ENCODE measurements at places on chromosomes 3 and 15.

DNA sequence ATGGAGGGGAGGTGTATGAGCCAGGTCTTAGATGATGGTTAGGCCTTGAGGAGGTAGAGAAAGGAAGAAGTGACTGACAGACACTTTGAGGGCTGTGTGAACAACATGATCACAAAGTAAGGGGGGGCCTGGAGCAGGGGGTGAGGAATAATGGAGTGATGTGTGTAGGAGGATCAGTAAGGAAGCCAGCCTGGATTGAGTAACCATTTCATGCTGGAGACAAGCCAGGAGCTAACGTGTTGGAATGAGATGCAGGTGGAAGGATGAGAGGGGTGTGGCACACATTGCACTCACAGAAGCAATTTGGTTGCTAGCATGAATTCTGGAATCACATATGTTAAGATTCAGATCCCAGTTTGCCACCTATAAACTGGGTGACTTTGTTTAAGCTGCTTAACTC is 65.5 kb downstream of the BBX start:
- no peak overlapping the region for H3K4me3 ChIP-seq
- H3K27me3 ChIP-seq = no peaks in the 10 kb centered on the region
- H3K27ac ChIP-seq = no peak overlapping the region
- no peaks in the 10 kb centered on the region for H3K4me1 ChIP-seq

DNA sequence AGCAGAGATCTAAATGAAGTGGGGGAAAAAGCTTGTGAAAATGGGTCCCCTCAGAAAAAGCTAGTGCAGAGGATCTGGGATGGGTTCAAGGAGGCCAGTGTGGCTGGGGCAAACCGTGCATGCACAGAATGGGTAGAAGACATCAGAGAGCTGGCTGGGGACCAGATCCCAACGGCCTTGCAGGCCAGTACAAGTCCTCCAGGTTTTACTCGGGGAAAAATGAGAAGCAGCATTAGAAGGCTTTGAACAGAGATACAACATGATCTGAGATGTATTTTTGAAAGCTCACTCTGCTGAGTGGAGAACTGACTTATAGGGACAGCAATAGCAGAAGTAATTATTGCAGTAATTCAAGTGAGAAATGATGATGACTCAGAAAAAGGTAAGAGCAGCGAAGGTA is 114.5 kb downstream of the HERC1 start:
- H3K36me3 ChIP-seq = peaks cover 29% of the 10 kb centered on the region
- H3K4me1 ChIP-seq = no peaks in the 10 kb centered on the region
- DNase-seq = no peak
- H3K27ac ChIP-seq = no peak overlapping the region
- H3K27me3 ChIP-seq = no peaks in the 10 kb centered on the region

DNA sequence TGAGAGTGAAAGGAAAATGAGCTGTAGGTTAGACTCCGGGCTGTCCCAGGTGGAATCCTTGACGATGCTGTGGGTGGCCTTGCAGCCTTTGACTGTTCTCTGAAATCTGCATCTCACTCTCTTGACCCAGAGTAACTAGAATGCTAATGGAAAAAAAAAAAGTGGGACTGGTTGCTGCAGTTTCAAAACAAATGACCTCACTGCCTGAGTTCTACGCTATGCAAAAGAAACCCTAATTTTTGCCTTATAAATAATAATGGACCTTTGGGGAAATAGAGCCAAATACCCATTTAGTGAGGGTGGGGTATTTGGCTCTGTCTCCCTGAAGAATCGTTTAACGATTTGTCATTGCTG is 309.7 kb upstream of the C2CD4B start:
- H3K4me1 ChIP-seq = peaks cover 12% of the 10 kb centered on the region
- H3K27ac ChIP-seq = no peak overlapping the region
- H3K36me3 ChIP-seq = peaks cover 11% of the 10 kb centered on the region

- peak within 1 kb of the TSS; percentile 88 for H3K27ac ChIP-seq
- H3K27me3 ChIP-seq = peaks cover 5% of the 10 kb centered on the region
- peak within 1 kb of the TSS; percentile 93 for H3K4me3 ChIP-seq
- peak; percentile 99 for DNase-seq
- peaks cover 35% of the 10 kb centered on the region for H3K36me3 ChIP-seq
These were observed at the start of gene APEH for GRCh38 chr3:49673715-49674496. Gene APEH, plus strand, starts transcription at chr3:49674351. Its CDS starts 51 bp downstream, at chr3:49674402.

DNA sequence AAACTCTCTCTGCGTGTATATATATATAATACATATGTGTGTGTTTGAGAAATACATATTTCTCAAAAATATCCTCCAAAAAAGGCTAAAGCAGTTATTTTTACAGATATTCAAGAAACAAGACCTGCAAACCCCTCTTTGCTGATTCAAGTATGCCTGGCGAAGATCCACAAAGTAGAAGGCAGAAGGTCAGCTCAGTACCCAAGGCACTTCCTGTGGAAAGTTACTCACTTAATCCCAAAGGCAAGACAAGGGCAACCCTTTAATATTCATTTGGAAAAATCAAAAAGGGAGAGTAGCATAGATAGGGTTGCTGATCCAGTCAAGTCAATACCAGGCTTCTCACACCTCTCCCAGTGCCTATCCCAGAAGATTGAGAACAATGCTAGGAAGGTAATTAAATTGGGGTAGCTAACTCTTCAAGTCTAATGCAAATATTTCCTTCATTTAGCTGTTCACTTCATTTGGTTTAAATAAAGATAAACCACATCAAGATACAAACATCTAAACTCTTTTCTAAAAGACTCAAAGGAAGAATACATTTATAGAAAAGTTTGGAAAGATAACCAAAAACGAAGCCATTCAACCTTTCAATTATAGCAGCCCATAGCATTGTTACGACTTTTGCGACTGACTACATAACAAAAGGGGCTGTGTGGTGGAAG is 7.2 kb downstream of the COX17 start:
- H3K36me3 ChIP-seq = peaks cover 14% of the 10 kb centered on the region
- no peak overlapping the region for H3K4me3 ChIP-seq
- H3K4me1 ChIP-seq = no peaks in the 10 kb centered on the region
- no peaks in the 10 kb centered on the region for H3K27me3 ChIP-seq

- peaks cover 4% of the 10 kb centered on the region for H3K4me1 ChIP-seq
- H3K27ac ChIP-seq = no peak overlapping the region
- no peaks in the 10 kb centered on the region for H3K36me3 ChIP-seq
- no peaks in the 10 kb centered on the region for H3K27me3 ChIP-seq
- DNase-seq = peak; percentile 58
These were observed 38.5 kb downstream of the B3GNT5 start for GRCh38 chr3:183291497-183292031.

DNA sequence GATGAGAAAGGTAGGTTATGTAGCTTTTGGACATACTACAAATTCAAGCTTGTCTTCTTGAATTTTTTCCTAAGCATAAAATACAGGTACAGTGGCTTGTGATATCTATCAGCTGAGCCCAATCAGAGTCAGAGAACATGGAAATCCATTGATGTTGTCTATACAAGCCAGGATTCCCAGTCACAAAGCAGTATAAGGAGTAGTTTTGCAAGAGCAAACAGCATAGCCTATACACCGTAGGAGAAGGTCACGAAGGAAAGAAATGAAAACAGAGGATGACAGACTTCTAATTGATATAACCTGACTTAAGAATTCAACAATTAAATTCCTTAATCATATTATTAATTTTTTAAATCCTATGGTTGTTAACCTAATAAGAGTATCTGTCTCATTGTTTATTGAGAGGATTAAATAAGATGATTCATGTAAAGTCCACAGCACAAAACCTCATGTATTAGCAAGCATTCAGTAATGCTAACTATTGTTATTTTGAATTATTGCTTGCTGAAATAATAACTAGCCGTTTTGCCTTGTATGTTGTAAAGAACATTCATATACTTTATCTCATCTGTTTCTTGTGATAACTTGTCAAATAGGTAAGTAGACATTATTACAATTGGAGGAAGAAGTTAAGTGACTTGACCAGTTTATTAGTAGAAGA is 276.6 kb upstream of the ZPLD1 start:
- no peaks in the 10 kb centered on the region for H3K36me3 ChIP-seq
- DNase-seq = peak; percentile 20
- peaks cover 1% of the 10 kb centered on the region for H3K4me1 ChIP-seq
- no peaks in the 10 kb centered on the region for H3K27me3 ChIP-seq

GRCh38 chr15:74253211-74253921 is 17.2 kb downstream of the CCDC33 start:
- DNase-seq = no peak
- H3K4me3 ChIP-seq = no peak overlapping the region
- peaks cover 6% of the 10 kb centered on the region for H3K4me1 ChIP-seq
- peaks cover 45% of the 10 kb centered on the region for H3K27me3 ChIP-seq

- no peaks in the 10 kb centered on the region for H3K4me1 ChIP-seq
- no peaks in the 10 kb centered on the region for H3K27me3 ChIP-seq
- DNase-seq = no peak
- H3K4me3 ChIP-seq = no peak overlapping the region
- H3K27ac ChIP-seq = no peak overlapping the region
These were observed 43.9 kb upstream of the CLRN1 start for GRCh38 chr3:151016478-151016795.

GRCh38 chr15:44101286-44101685 is 93.8 kb downstream of the FRMD5 start:
- H3K27me3 ChIP-seq = no peaks in the 10 kb centered on the region
- no peaks in the 10 kb centered on the region for H3K36me3 ChIP-seq
- peaks cover 1% of the 10 kb centered on the region for H3K4me1 ChIP-seq
- peak overlapping the region; percentile 54 for H3K27ac ChIP-seq

DNA sequence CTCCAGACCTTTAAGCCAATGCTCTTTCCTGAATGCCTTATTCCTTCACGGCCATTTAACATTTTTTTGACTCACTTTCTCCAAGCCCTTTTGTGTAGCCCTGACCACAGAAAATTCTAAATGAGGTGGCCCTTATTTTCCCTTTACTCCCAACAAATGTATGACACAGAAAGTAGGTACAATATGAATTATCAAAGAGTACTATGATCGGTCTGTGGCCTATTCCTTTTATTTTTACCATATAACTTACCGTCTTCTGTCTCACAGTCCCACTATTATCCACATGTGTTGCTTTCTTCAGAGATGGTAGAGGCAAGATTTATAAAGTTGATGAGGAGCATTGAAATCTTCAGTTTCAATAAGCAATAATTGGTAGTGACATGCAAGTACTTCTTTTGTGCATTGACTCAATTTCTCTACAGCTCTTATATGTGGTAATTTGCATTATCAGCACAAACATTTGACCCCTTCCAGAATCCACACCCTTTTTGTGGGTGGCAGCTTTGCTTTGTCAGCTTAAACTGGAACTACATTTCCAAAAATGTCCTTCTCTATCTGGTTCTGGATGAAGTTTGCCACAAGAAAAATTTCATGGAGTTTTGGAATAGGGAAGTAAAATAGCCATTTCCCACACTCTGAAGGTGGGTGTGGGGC is 143.8 kb upstream of the GADL1 start:
- H3K27ac ChIP-seq = no peak overlapping the region
- DNase-seq = no peak
- H3K36me3 ChIP-seq = no peaks in the 10 kb centered on the region

GRCh38 chr3:124221422-124221821 is 229.5 kb upstream of the ROPN1 start:
- no peaks in the 10 kb centered on the region for H3K36me3 ChIP-seq
- H3K4me3 ChIP-seq = no peak overlapping the region
- DNase-seq = no peak
- no peaks in the 10 kb centered on the region for H3K4me1 ChIP-seq

GRCh38 chr3:156339491-156339890 is 215.4 kb downstream of the SSR3 start:
- no peak overlapping the region for H3K27ac ChIP-seq
- H3K27me3 ChIP-seq = no peaks in the 10 kb centered on the region
- DNase-seq = no peak
- no peaks in the 10 kb centered on the region for H3K36me3 ChIP-seq

- H3K4me3 ChIP-seq = no peak overlapping the region
- DNase-seq = no peak
- H3K4me1 ChIP-seq = no peaks in the 10 kb centered on the region
- H3K27ac ChIP-seq = no peak overlapping the region
- H3K27me3 ChIP-seq = no peaks in the 10 kb centered on the region
- H3K36me3 ChIP-seq = peaks cover 10% of the 10 kb centered on the region
These were observed 58.7 kb downstream of the GOLIM4 start for GRCh38 chr3:168037020-168037419.

- DNase-seq = peak; percentile 100
- no peaks in the 10 kb centered on the region for H3K36me3 ChIP-seq
- H3K27me3 ChIP-seq = no peaks in the 10 kb centered on the region
These were observed 57.5 kb upstream of the LMCD1 start for GRCh38 chr3:8443829-8444791.

GRCh38 chr3:132756108-132756650 is 34.0 kb upstream of the NPHP3 start:
- no peak for DNase-seq
- H3K4me3 ChIP-seq = no peak overlapping the region
- no peaks in the 10 kb centered on the region for H3K36me3 ChIP-seq
- no peak overlapping the region for H3K27ac ChIP-seq
- no peaks in the 10 kb centered on the region for H3K27me3 ChIP-seq

DNA sequence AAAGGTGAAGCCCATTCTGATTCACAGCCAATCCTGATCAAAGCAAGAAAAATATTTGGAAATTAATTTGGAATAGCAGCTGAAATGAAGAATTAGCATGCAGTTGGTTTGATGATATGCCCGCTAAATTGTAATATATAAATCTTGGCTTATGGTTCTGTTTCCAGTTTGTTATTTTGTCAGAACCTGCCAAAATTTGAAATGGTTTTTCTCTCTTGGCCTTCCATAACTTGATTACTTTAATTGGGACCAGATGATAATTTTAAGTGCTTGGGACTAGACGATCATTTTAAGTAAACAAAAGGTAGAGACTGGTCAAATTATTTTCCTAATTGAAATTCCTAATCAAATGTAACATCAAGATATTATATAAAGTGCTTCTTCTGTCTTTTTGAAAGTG is 842.4 kb downstream of the TBL1XR1 start:
- H3K27ac ChIP-seq = no peak overlapping the region
- no peaks in the 10 kb centered on the region for H3K27me3 ChIP-seq
- DNase-seq = no peak
- H3K4me1 ChIP-seq = no peaks in the 10 kb centered on the region
- H3K36me3 ChIP-seq = no peaks in the 10 kb centered on the region

DNA sequence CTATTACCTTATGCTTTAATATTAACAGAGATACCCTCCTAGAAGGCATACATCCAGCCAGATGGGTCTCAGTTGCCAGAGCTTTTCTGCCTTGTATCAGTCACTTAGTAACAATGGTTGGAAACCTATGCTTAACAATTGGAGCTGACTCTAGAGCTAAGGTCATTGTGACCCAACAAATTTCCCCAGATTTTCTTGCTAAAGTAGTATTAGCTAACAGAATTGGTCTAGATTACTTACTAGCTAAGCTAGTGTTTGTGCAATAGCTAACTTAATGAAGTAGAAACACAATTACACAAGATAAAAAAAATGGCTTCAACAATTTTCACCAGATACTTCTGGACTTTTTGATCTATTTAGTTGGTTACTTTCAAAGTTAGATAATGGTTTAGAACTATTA is 236.9 kb downstream of the NSUN3 start:
- H3K4me3 ChIP-seq = no peak overlapping the region
- DNase-seq = no peak
- H3K36me3 ChIP-seq = no peaks in the 10 kb centered on the region
- H3K27me3 ChIP-seq = no peaks in the 10 kb centered on the region

GRCh38 chr3:156664011-156664830 is 10.2 kb upstream of the TIPARP start:
- H3K27ac ChIP-seq = no peak overlapping the region
- H3K4me3 ChIP-seq = no peak overlapping the region
- DNase-seq = no peak
- H3K4me1 ChIP-seq = no peaks in the 10 kb centered on the region
- H3K27me3 ChIP-seq = no peaks in the 10 kb centered on the region

GRCh38 chr3:28835751-28836150 is 445.1 kb upstream of the RBMS3 start:
- no peak overlapping the region for H3K4me3 ChIP-seq
- peaks cover 9% of the 10 kb centered on the region for H3K27me3 ChIP-seq
- no peak overlapping the region for H3K27ac ChIP-seq
- H3K4me1 ChIP-seq = peaks cover 2% of the 10 kb centered on the region
